ENCODE measurements at places on chromosomes 16 and 17.

DNA sequence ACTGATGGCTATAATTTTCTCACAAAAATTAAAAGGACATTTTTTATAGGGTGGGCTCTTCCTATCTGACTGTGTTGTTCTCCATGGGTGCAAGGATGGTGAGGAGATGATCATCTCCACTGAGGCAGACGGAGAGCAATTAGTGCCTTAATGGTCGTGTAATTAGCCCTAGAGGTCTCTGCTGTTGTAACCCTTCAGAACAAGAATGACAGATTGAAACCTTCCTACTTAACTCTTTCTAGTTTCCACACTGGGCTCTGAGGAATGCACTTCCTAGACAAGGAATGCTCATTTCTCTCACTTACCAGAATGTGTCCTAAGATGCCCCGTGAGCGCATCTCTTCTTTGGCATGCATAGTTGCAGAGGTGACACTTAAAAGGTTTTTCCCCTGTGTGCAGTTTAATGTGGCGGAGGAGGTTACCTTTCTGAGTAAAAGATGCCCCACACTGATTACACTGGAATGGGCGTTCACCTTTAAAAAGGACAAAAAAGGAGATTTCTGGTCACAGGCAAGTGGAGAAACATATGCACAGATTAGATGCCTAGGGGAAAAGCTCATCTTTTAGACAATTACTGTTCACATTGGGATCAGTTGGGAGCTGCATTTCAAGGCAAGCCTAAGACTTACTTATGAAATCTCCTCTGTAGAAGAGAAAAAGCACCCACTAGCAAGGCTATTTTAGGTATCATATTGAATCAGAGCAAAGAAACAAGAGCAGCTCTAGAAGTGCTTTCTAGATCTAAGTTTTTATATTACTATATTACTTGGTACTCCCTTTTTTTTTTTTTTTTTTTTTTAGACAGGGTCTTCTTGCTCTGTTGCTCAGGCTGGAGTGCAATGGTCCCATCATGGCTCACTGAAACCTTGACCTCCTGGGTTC, 53.6 kb downstream of the GRB7 start:
- no peak for DNase-seq

DNA sequence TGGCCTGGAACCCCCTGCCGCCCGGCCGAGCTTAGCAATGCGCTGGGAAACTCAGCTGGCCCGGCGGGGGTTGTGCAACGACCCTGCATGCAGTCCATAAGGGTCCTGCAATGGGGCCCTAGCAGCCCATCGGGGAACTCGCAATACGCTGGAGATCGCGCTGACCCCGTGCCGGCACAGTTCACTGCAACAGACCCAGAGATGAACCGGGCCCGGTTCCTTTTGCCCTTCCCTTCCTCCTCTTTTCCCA, 375 bp downstream of the SLC25A11 start:
- DNase-seq = no peak

DNA sequence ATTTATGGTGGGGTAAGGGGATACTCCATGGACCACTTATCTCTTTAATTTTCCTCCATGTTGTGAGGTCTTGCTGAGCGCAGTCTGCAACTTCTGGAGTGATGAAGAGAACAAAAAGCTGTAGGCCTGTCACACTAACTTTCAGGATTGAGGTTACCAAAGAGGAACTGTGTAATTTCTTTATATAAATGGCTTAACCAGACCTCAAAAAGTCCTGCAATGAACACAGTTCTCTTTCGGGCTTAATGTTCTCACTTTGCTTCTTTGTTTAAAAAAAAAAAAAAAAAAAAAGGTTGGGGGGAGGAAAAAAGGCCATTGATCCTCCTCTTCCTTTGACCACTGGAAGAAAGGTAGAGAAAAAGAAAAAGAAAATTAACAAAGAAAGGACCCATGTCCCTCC, 86.8 kb upstream of the SOX9 start:
- DNase-seq = no peak

- peak; percentile 72 for DNase-seq
Measured at GRCh38 chr16:970386-970765, 408 bp downstream of the LMF1 start.
